Omental fat pad (tissue), 4 donors: ENCODE measurements at places on chromosomes 2 and 18. TPM values are rescaled to one million over a fixed set of nuclear protein-coding genes. Genes with fewer than 3 reads are reported as not detected.

DNA sequence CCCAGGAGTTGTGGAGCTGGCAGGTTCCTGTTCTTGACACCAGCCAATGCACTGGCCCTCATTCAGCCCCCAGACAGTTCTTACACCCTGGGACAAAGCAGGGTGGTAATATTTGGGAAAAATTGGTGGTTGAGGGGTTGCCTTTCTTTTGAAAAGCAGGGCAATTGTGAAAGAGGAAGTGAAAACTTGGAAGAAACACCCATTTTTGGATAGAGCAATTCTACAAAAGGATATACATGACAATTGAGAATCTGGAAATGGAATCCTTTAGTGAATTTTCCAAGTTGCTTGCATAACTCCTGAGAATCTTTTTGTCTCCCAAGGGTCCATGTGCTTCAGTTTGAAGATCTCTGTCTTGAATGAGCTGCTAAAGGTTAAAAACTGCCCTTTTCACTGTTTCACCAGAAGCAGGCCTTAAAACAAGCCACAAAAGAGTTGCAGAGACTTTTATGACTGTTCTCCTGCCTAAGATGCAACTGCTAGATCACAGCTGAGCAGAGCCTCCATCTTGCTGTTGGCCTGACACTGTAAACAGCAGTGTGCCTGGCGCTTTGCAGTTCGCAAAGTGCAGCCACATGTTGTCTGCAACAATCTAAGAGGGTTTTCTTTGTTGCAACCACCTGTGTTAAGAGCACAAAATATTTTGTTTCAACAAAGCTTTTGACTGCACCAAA lies 11.8 kb downstream of the COL4A4 start:
- DNase-seq = no peak

- DNase-seq = no peak
Measured at GRCh38 chr18:47262301-47263149, 11.1 kb upstream of the SKOR2 start.

The PRKAG3 gene
- not detected for total RNA-seq

The KCNE4 gene
- total RNA-seq = 1.9 TPM

The GALNT14 gene
- total RNA-seq = 0.65 TPM

The TFCP2L1 gene
- total RNA-seq = 5.8 TPM

The ALPG gene
- total RNA-seq = not detected

DNA sequence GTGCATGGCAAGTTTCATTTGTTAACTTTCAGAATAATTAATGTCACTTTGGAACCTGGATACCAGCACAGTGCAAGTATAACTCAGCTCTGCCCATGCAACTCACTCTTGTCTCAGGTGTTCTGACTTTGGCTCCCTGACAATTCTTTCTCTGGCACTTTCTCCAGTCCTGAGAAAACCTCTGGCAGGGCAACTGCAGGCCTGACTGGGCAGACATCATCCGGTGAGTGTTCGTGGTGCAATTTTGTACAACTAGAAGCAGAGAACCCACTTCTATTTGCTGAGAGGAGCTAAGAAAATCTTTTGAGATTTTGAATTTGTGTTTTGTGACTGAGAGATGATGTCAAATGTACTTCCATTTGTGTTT lies 143.0 kb downstream of the AQP4 start:
- DNase-seq = no peak

GRCh38 chr18:48924630-48925490 lies 25.9 kb downstream of the SMAD7 start:
- no peak for DNase-seq

DNA sequence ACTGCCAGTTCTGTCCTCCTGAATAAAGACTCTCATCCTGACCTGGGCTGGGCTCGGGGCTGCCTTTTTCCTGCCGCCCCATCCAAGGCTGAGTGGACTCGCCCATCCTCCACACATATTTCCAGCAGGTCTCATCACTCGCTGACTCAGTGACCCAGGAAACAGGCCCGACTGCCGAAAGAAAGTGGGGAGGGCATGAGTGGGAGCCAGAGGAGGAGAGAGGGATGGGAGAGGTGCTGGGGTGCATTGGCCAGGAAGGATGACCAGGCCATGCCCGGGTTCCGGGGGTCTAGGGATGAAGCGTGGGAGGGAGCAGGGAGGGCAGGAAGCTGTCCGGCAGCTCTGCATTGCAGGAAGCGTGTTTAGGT lies 66.7 kb downstream of the TWIST2 start:
- DNase-seq = no peak

- DNase-seq = no peak
Measured at GRCh38 chr2:175872721-175873120, 129.3 kb downstream of the LNPK start.

The IL1R2 gene
- total RNA-seq = 33.6 TPM

The LTBP1 gene
- 81.0 TPM for total RNA-seq

The TDRD15 gene
- not detected for total RNA-seq

The LRRC30 gene
- not detected for total RNA-seq

The SULT1C2 gene
- 0.28 TPM for total RNA-seq

The AQP12A gene
- total RNA-seq = not detected

- no peak for DNase-seq
Measured at GRCh38 chr2:239910851-239911640, 114.1 kb downstream of the NDUFA10 start.

The LRP1B gene
- 3.6 TPM for total RNA-seq

DNA sequence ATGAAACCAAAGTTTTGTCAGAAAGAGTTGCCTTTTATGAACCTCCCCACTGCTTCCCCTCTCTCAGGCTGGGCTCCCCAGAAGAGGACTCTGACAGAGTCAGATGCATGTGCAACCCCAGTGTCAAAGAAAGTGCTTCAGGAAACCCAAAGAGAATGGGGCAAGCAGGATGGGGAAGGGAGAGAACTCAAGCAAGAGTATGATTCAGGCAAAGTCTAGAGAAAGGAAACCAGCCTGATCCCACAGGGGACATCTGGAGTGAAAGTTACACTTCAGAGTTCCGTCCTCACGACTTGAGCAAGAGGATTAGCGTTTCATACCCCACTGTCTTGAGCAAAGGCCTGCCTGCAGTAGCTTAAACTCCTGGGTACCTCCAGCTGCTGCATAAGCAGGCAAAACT lies 51.8 kb upstream of the EPC2 start:
- no peak for DNase-seq

DNA sequence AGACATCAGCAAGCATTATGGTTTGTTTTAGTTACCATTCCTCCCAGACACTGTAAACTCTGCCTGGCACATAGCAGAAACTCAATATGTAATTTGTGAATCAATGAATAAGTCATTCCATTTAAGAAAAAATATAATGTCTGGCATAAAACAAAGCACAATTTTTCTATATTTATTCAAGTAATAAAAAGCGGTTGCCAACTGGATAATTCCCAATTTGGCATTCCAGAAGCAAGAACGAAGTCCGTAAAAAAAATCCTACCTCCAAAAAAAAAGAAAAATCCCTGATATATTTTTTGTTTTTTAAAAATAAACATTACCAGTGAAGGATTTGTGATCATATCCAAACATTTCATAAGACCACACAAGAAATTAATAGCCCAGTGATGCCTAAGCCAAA lies 351.3 kb upstream of the LRRTM4 start:
- DNase-seq = no peak

DNA sequence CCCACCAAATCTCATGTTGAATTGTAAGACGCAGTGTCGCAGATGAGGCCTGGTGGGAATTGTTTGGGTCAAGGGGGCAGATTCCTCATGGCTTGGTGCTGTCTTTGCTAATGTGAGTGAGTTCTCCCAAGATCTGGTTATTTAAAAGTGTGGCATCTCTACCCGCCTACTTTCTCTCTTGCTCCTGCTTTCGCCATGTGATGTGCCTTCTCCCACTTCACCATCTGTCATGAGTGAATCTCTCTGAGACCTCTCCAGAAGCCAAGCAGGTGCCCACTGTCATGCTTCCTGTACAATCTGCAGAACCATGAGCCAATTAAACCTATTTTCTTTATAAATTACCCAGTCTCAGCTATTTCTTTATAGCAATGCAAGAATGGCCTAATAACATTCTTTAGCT lies 246.6 kb upstream of the CDH20 start:
- DNase-seq = no peak

GRCh38 chr2:109676346-109676902 lies 62.3 kb downstream of the SOWAHC start:
- DNase-seq = no peak

The CNDP1 gene
- total RNA-seq = not detected

GRCh38 chr2:34998741-34999140 lies 1356.8 kb upstream of the CRIM1 start:
- DNase-seq = no peak

The SLC5A7 gene
- total RNA-seq = not detected

The GPATCH11 gene
- total RNA-seq = 38.5 TPM

DNA sequence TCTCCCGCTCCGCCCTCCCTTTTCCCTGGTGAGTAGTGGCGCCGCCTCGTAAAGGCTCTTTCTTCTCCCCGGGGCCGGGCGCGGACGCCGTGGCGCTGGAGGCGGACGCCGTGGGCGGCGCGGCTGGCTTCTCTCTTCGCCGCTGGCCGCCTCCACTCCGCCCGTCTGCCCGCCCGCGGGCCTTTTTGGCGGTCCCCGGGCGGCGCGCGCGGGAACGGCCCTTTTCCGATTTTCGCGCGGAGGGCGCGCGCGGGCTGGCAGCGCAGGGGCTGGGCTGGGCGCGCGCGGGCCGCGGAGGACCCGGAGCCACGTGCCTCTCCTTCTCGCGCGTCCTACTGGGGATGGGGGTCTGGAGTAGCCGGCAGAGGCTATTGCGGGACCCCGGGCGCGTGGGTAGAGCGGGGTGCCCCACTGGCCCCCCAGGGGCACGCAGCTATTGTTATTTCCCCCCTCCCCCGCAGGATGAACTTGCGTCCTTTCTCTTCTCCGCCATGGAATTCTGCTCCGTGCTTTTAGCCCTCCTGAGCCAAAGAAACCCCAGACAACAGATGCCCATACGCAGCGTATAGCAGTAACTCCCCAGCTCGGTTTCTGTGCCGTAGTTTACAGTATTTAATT lies 472 bp downstream of the SLC20A1 start:
- no peak for DNase-seq

The IAH1 gene
- total RNA-seq = 41.4 TPM

- DNase-seq = no peak
Measured at GRCh38 chr2:233423552-233423860, 69.2 kb downstream of the DGKD start.

DNA sequence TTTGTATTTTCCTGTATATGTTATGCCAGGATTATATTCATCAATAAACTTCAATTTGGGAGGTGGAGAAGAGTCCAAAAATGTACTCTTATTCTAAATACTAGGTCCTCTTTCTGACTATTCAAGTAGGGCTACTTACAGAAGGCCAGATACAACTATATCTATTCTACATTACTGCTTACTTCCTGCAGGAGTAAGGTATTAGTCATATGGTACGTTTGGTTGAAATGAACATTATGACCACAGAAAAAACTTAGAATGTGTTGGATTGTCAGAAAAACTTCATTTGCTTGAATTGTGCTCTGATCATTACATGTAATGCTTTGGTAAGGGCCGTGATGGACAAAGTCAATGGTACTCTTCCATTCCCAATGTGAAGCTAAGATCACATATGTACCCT lies 35.0 kb downstream of the STAT4 start:
- no peak for DNase-seq

DNA sequence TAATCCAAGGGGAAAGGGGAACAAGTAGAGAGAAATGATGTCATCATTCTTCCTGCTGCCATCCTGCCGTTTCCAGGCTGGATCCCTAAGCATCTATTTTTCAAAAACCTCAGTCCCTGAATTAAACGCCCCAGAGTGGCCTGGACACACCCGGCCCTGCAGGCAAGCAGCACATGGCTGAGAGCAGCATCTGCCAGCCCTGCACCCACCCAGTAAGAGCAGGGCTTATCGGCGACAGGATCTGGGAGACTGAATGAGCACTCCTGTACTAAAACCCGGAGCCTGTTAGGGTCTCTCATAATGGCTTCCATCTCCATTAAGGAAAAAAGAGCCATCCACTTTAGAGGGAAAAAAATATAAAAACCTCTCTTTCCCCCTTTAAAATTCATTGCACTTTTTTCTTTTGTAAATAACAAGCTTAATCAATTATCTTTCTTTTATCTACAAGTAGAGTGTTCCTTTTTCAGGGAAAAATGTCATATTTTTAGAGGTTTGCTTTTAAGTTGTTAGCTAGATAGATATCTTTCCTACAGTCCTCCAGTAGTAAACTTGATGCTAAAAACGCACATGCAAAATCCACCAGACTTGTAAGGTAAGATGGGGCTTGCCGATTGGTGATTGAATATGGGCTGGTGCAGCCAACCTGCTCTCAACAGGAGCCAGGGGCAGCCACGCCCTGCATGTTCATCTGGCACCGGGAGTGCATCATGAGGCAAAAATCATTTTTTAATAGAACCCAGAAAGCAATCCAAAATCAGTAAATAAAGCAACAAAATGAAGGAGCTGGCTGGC lies 457.8 kb downstream of the EIPR1 start:
- no peak for DNase-seq

GRCh38 chr2:54275541-54275940 lies 19.5 kb upstream of the TSPYL6 start:
- no peak for DNase-seq

GRCh38 chr18:26868968-26869586 lies 3.6 kb upstream of the AQP4 start:
- DNase-seq = no peak

GRCh38 chr2:144995482-144995881 lies 475.6 kb upstream of the ZEB2 start:
- DNase-seq = no peak

DNA sequence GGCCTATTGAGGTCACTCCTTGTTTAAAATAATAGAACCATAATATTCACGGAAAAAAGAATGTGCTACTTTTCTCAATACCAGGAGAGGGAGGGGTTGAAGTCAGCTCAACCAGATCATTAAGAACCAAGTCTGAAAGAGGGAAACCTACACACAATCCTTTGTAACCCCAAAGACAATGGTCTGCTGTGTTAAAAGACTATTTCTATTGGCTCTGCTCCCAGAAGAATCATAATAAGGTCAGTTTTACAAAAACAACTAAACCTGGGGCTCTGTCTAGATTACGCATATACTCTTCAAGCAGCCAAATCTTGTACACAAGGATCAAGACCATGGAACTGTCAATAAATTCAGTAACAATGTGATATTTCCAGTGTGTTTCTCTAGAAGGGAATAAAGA lies 177.2 kb upstream of the CRIM1 start:
- DNase-seq = no peak

- no peak for DNase-seq
Measured at GRCh38 chr2:241214209-241214608, 25.7 kb downstream of the ANO7 start.

GRCh38 chr2:97711394-97711711 lies 2.0 kb upstream of the ZAP70 start:
- DNase-seq = no peak

The SETBP1 gene
- total RNA-seq = 14.5 TPM

DNA sequence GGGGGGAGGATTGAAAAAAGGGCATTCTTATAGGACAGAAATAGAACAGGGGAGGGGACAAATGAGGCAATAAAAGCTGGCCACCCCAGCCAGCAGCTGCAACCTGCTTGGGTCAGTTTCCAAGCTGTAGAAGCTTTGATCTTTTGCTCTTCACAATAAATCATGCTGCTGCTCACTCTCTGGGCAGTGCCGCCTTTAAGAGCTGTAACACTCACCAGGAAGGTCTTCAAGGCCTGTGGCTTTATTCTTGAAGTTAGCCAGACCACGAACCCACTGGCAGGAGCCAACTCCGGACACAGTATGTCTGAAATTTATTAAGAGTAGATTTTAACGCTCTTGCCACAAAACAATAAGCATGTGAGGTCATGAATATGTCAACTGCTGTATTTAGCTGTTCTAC lies 649.9 kb upstream of the RAB6C start:
- no peak for DNase-seq

The SRD5A2 gene
- total RNA-seq = not detected

The GCA gene
- 55.6 TPM for total RNA-seq

GRCh38 chr2:194672994-194673393 lies 984.0 kb upstream of the SLC39A10 start:
- no peak for DNase-seq

The MC4R gene
- not detected for total RNA-seq

- DNase-seq = no peak
Measured at GRCh38 chr2:64857581-64858471, 131.4 kb upstream of the SLC1A4 start.

The C2orf72 gene
- not detected for total RNA-seq

The SLC9A4 gene
- total RNA-seq = not detected
